ENCODE measurements at places on chromosomes 3 and 15.

GRCh38 chr3:186283651-186284348, 78.2 kb downstream of the DGKG start:
- no peak for DNase-seq

- no peak for DNase-seq
Observed at GRCh38 chr3:128575777-128576176, 74.8 kb downstream of the RPN1 start.

DNA sequence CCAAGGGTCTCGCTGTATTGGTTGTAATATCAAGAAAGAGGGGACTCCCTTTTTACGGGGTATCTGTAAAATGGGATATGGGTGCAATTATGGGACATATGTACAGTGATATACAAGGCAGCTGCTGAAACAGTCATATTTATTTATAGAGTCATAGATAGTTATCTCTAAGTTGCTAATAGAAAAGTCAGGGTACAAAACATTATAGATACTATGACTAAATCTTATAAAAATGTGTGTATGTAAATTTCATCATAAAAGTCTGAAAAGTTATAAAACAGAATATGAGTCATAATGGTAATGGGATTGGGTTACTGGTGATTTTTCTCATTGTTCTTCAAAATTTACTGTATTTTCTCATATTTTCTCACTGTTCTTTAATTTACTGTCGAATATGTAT, 344.9 kb upstream of the SLCO3A1 start:
- no peak for DNase-seq

DNA sequence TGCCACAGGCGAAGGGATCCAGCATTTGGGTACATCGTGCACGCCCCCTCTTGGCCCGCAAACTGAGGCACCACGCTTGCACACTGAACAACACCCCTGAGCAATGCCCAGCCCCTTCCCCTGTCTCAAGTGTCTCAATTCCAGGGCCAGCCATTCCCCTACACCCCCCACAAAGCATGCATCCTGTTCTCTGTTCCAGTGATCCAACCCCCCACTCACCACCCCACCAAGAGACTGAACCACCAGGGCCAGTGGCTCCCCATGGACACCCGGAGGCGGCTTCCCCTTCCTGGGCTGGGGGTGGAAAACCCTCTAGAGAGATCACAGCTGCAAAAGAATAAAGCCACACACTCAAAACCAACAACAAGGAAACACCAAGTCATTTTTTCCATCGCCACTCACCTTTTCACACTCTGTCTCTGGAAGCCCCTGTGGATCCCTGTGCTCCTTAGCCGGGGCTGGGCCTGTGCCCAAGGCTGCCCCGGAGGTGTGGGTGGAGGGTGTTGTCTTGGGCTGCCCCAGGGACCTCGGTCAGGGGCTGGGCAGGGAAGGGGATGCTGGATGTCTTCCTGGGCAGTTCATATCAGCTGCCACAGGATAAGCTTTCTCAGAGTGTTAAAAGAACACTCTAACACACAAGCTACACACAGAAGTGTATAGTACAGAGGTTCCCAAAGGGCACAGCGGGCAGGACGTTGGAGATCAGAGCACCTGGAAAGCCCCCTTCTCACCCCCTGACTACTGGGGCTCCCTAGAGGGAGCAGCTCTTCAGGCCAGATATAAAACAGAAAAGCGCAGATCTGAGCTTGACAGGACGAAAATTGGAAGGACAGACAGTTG, 92.5 kb downstream of the CHSY1 start:
- no peak for DNase-seq

DNA sequence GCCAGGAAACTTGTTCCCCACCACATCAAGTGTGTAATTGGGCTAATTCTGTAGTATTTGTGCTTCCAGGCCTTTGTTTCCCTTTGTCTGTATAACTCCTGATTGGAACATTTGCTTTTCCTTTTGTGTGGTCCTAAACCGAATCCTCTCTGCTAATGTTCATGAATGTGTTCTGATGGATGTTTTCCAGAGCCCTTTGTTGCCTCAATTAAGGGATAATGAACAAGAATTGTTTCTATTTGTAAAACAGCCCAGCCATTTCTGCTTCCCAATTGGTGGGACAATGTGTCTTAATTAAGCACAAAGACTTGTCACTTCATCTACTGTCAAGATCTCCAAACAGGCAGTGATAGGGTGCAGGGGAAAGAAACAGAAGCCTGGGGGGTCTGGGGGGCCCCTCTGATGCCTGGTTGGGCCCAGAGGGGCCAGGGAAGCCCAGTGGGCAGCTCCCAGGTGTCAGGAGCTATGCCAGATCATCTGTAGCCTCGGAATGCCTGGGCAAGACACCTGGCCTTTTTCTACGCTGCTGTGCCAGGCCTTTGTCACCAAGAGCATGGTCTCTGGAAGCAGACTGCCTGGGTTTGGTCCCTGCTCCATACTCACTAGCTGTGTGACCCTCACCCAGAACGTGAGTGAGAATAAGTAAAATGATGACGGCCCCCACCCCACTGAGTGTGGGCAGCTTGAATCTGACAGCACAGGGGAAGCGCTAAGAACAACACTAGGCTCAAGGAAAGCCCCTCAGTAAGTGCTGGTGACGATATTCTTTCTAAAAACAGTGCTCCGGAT, 116.6 kb upstream of the PRR20G start:
- DNase-seq, result no peak

DNA sequence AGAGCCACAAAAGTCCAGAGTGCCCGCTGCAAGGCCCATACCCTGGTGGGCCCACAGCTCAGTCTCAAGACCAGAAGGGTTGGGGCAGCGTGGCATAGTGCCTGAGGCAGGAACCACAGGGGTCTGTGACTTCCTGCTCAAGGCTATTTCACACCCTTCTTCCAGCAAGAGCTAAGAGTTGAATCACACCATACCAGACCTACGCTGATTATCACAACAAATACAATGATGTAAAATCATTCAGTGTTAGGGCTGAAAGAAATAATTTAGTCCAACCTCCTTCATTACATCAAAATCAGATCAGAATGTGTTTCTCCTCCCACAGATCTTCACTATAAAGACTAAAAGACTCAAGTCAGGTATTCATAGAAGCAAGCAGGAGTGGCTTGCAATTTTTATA, 27.8 kb upstream of the ST8SIA2 start:
- no peak for DNase-seq

DNA sequence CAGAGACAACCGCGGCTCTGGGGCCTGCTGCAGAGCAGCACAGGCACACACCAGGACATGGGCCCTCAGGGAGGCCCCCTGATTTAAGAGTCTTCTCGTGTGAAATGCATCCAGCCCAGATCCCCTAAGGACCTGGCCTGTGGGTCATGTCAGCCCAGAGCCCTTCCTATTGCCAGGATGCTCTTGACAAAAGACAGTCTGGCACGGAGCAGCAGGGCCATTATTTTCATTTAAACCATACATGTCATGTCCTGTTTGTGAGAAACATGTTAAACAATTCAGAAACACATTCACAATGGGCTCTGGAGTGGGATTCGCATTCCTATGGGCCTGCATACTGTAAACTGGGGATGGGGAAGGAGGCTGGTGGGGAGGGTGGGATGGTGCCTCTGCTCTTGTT, 367.4 kb upstream of the WNT5A start:
- DNase-seq, result no peak

GRCh38 chr15:51751697-51752683, 593 bp downstream of the TMOD2 start:
- DNase-seq, result no peak

- DNase-seq, result no peak
Observed at GRCh38 chr3:34319881-34320280, 521.5 kb downstream of the PDCD6IP start.

GRCh38 chr3:51958603-51959521, 3.7 kb downstream of the GPR62 start:
- no peak for DNase-seq

GRCh38 chr15:93028111-93028631, 60.8 kb downstream of the RGMA start:
- no peak for DNase-seq

GRCh38 chr15:61084944-61085367, 144.1 kb downstream of the RORA start:
- DNase-seq, result no peak

DNA sequence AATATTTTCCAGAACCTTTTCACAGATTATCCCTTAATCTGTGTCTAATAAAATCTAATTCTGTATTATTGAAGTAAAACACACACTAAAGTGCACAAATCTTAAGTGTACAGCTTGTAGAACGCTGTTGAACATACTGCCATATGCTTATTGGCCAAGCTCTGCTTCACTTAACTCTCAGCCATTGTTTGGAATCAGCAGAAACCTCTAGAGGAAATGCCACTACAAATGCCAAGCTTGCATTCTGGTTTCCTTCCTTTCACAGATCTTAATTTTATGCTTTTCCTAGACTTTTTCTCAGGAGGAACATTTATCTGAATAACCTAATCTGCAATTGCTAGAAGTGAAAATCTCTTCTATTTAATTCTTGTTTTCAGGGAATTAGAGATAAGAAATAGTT, 10.1 kb downstream of the MNS1 start:
- DNase-seq, result no peak

DNA sequence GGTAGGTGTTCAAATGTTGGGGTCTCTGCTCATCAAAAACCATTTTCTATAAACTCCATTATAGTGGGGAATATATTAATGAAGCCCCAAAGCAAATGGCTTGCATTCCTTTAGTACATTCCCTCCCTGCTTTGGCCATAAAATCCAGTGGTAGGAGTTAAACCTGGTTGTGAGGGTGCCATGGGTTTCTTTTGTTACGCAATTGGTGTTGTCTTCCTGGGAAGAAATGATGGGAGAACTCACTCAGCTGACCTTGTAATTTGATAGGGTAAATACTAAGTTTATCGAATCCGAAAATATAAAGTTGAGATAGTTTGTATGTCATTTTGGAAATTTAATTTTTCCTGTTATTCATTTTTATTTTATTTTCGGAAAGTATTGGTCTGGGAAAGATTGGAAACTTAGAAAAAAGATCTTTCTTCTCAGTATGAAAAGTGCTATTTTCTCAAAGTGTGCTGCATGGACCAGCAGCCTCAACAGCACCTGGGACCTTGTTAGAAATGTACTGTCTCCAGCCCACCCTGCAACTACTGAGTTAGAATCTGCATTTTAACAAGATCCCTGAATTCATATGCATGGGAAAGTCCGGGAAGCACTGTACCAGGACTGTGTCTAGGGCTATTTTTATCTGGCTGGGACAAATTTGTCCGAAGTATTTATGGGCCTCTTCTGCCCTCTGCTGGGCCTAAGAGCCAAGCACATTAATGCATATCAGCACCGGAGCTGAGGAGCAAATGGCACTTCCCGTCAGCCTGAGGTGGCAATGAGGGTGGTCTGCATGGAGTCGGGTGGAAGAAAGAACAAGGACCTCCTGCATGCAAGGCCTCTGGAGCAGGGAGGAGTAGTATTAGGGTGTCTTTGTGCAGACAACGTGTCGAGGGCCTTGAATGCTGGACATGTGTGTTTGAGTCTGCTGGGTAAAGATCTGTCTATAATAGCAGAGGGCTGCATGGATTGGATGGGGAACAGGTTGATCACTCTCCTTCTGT, 54.7 kb downstream of the FAM81A start:
- peak; percentile 32 for DNase-seq

DNA sequence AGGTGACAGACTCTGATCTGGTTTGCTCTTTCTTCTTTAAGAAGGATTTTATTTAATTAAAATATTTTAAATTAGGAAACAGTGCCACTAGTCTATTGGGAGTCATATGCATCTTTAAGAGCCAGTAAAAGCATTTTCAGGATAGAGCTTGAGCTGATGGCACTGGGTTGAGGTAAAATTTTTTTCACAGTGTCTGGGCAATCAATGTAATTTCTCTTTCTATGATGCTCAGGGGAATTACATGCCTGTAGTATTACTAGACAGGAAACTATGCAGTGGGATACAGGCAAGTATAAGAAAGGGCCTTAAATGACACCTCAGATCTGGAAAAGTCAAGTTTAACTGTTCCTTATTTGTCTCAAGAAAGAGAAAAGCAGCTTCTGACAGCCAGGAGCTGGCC, 76.4 kb downstream of the GAP43 start:
- no peak for DNase-seq

DNA sequence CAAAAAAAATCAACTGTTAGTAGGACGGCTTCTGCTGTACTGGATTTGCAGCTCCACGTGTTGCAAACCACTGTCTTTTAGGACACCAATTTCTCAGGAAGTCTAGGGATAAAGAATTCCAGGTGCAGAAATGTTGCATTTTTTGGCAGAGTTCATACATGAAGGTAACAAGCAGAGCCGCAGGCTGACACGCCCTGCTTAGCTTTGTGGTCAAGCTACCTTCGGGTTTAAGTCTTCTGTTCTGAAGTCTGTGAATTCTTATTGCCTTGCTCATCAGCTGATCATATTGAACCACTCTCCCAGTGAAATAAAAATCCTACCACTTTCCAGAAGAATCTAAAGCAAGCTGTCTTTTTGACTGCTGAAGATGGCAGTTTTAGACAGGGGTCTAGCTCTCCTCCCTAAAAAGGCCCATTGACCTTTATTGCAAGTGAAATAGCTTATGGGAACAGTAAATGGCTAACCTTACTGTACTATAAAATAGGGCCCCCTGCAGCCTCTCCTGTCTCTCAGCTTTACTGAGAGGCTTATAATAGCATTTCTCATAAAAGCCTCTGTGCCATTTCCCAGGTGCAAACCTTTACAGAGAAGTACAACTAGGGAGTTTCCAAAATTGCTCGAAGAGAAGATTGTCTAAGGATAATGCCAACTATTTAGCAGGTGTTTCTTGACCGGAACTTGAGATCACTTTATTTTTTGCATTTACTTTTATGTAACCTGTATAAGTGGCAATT, 262.2 kb upstream of the IL12A start:
- DNase-seq, result no peak

DNA sequence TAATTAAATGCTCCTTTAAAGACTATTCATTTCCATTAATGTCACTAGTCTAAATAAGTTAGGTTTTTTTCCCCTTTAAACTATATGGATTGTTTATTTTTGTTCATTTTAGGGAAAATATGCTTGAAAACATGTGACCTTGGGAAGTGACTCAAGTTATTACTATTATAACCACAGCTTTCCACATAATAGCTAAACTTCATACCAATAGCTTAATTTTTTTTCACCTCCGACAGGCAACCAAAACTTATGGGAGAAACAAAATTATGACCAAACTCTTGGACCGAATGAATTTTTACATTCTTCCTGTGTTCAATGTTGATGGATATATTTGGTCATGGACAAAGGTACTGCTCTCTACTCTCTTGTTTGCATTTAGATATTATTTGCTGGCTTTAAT, 16.2 kb downstream of the CPA3 start:
- no peak for DNase-seq

- DNase-seq, result no peak
Observed at GRCh38 chr15:41881550-41881919, 12.3 kb downstream of the SPTBN5 start.

GRCh38 chr15:82714016-82714415, 4.3 kb upstream of the AP3B2 start:
- no peak for DNase-seq
